Forelimb muscle (tissue), 1 donor: ENCODE measurements at places on chromosomes 12 and 14. TPM values are rescaled to one million over a fixed set of nuclear protein-coding genes. Genes with fewer than 3 reads are reported as not detected.
A peak's percentile ranks its signal among the peaks of the same experiment; 100 is the strongest.

Gene KRT78
- polyA plus RNA-seq = not detected

Gene BCL7A
- 16.8 TPM for polyA plus RNA-seq

Gene SALL2
- polyA plus RNA-seq = 10.5 TPM

Gene GNPNAT1
- polyA plus RNA-seq = 14.1 TPM

Gene SDS
- polyA plus RNA-seq = 0.20 TPM

Gene LGALS3
- polyA plus RNA-seq = 28.3 TPM

Gene CLEC2A
- not detected for polyA plus RNA-seq

Gene TMEM132C
- 1.7 TPM for polyA plus RNA-seq

Gene RNASE1
- 162 TPM for polyA plus RNA-seq

Gene C14orf132
- 17.4 TPM for polyA plus RNA-seq

Gene GPRC5A
- 1.9 TPM for polyA plus RNA-seq

Gene APOF
- not detected for polyA plus RNA-seq

Gene CLMN
- polyA plus RNA-seq = 2.5 TPM

Gene AMIGO2
- polyA plus RNA-seq = 1.3 TPM

DNA sequence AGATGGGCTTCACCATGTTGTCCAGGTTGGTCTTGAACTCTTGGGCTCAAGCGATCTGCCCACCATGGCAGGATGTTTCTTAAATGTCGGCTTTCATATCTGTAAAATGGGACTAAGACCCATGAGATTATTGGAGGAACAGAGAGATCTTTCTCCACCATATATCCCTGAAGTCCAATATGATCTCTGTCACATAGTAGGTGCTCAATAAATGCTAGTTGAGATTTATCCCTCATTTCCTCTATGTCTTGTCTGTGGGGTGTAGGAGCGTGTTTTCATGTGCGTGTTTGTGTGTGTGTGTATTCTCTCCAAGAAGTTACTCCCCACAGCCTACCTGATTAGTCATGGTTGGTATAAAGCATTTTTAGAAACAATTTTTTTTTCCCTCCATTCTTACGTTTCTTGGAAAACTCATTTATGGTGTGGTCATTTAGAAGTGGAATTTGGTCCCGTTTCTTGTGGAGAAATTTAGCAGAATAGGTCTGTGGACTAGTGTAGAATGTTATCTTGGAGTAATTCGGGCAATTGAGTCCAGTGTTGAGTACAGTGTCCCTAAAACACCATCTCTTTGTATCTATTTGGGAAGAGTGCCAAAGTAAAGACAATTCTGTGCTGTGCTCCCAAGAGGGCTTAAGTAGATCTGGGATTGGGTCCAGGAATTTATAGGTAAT is 4.3 kb downstream of the STRAP start:
- no peak for DNase-seq

DNA sequence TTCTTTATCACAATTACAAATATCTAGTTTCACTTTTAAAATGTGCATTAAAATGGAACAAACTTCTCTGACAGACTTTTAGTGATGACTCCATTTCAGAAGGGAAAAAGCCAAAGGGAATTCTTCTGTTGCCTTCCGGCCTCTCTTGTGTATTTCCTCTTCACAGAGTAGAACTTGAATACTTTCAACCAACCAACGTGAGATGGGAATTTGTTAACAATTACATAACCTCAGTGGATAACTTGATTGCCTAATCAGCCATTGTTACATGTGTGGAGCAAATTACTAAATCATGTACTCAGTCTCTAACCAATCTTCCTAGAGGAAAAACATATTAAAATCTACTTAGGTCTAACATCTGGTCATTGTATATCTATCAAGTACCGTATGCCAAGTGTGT is 291.1 kb downstream of the SYT1 start:
- DNase-seq = peak; percentile 4

DNA sequence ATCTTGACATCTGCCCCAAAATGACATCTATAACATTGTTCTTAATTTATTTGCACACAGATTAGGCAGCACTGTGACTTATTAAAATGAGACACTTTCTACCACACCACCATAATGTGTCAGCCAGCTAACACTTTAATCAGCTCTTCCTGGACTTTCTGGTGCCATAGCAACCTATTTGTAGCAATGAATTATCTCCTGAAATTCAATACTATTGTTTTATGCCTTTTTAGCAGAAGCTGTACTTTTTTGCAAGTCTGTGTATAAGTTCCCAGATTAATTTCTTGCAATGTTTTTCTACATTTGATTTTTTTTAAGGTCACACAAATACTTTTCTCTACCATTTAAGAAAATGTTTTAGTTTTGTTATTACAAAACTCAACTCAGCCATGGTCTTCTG is 72.8 kb upstream of the SAV1 start:
- DNase-seq = no peak

DNA sequence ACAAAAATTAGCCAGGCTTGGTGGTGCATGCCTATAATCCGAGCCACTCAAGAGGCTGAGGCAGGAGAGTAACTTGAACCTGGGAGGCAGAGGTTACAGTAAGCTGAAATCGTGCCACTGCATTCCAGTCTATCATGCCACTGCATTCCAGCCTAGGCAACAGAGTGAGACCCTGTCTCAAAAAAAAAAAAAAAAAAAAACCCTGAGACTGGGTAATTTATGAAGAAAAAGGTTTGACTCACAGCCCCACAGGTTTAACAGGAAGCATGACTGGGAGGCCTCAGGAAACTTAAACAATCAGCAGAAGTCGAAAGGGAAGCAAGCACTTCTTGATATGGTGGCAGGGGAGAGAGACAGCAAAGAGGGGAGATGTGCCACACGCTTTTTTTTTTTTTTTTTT is 123.2 kb downstream of the GXYLT1 start:
- DNase-seq = no peak

- DNase-seq = no peak
These were observed 4.3 kb downstream of the TRPV4 start for GRCh38 chr12:109828754-109829511.

- no peak for DNase-seq
These were observed 38.7 kb downstream of the FAR2 start for GRCh38 chr12:29187756-29188155.

GRCh38 chr12:59113831-59114615 is 193.7 kb upstream of the LRIG3 start:
- DNase-seq = no peak

- no peak for DNase-seq
These were observed 16.8 kb downstream of the ATP5MC2 start for GRCh38 chr12:53659011-53659551.

DNA sequence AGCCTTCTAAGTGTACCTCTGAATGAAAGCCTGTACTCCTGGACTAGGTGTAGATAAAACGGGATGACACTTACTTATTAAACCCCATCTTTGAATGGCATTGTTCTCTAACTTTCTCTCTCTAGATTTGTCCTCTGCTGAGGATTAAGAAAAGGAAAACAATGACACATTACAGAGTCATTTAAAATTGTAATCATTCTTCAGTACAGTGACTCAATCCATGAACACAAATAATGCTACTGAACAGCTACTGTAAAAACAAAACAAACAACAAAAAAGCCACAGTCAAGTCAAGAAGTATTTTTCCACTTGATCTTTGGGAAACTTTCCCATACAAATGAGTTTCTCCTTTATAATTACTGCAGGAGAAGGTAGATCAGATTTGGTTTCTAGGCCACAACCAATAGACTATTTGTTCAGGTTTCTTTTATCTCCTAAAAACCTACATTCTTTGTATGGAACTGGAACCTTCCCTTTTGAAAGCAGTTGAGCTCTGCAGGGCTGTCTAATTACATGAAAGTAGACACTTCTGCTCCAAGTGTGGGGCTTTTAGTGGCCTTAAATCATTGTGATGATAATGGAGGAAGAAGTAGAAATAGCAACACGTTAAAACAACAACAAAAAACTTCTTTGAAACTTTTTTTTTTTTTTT is 219.1 kb downstream of the ESR2 start:
- no peak for DNase-seq

DNA sequence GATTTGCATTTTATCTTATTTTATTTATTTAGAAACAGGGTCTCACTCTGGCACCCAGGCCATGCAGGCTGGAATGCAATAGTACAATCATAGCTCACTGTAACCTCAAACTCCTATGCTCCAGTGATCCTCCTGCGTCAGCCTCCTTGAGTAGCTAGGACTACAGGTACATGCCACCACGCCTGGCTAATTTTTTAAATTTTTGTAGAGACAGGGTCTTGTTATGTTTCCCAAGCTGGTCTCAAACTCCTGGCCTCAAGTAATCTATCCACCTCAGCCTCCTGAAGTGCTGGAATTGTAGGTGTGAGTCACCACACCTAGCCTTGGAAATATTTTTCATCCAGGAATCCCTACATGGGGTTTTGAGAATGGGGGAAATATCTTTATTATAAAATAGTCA is 84.6 kb downstream of the MAPKAPK5 start:
- no peak for DNase-seq

DNA sequence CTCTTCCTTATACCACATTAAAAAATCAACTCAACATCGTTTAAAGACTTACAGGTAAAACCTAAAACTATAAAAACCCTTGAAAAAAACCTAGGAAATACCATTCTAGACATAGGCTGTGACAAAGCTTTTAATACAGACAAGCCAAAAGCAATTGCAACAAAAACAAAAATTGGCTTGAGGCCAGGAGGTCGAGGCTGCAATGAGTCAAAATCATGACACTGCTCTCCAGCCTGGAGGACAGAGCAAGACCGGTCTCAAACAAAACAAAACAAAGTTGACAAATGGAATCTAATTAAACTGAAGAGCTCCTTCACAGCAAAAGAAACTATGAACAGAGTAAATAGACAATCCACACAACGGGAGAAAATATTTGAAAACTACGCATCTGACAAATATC is 1057.8 kb downstream of the FSCB start:
- no peak for DNase-seq

GRCh38 chr12:28172434-28173030 is 17.7 kb upstream of the CCDC91 start:
- no peak for DNase-seq

DNA sequence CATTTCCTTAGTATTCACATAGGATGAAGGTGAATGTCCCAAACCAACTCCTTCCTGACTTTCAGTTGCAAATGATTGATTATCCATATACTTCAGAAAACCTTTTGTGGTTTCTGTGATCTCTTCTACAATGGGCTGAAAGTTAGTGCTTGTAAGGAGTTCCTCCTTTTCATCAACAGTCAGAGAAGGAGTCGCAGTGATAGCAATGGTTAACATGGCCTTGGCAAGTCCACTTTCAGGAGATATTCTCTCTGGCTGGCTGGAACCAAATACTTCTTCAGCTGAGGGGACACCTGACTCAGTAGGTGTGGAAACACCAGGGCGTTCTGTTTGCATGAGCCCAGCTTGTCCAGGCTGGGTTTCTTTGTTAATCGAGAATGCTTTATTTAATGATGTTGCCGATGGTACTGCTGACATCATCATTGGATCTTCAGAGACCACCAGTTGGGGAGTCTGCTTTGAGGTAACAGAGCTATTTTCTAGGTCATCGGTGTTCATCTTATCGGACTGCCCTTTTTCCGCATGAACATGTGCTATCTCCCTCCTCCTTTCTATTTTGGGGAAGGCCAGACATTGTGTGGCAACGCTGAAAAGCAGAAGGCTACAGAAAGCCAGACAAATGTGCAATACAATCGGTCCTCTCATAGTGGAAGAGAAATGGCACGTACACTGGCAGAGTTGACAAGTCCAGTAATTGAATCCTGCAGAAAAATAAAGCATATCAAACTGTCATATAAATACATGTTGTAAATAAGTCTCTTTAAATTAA is 13.1 kb downstream of the ARMH4 start:
- DNase-seq = no peak

DNA sequence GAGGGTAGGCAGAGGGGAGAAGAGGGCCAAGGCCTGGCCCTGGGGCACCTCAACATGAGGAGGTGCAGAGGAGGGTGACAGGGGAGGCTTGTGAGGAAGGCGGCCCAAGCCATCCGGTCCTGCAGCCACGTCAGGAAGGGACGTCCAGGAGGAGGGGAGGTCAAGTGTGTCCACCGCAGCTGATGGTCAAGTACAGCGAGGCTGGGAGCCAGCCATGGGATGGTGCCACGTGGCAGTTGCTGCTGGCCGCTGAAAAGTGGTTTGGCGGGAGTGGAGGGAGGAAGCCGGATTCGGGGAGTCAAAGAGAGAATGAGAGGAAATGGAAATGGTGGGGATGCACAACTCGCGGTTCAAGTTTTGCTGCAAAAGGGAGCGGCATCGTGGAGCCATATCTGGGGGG is 41.2 kb downstream of the PRIMA1 start:
- DNase-seq = no peak

DNA sequence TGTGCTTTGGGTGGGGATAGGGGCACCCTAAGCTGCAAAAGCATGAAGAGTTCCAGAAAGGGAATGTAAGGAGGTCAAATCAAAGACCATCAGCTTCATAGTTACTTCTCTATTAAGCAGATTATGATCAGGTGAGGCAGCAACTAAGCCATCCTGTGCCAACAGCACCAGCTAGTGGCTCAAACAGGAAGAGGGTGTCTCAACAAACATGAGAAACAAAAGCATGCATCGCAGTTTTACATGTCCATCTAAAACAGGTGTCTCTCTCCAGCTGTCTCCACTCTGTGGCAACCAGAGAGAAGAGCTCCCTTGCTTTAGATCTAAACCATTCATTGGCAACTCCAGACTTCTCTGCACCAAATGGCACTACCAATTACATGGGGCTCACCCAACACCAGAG is 52.9 kb downstream of the ACTN1 start:
- DNase-seq = no peak

DNA sequence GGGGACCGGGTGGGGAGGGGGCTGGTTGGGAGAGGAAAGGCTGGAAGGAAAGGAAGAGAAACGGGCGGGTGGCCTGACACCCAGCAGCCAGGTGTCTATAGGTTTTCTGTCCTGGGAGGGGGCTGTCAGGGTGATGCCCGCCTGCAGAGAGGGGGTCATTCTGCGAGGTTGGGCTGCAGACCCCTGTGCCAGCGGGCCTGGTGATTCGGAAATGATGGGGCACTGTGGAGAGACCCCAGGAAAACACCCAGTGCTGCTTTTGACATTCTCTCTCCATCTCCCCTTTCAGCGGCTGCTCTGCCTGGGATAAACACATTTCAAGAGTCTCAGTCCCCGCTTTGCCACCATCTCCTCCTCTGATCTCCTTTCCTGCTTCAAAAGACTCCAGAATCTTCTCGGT is 168.5 kb upstream of the RTL1 start:
- DNase-seq = no peak

DNA sequence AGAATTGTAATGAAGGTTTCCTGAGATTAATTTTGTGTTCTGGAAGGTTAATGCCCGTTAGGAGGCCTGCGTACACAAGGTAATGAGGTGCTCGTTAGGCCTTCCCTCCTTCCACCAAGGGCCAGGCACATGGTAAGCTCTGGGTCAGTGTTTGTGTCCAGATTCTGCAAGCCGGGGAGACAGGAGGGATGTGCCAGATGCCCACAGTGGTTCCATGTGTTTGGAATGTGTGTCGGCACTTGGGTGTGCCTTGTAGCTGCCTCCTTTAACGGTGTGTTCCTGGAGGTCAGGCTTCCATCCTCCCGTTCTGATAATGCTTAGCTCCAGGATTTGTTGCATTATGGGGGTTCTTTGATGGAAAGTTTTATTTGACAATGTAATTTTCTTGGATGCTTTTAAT is 5.7 kb downstream of the TRAF3 start:
- DNase-seq = no peak
